Muscle of arm (tissue), 14 donors: ENCODE measurements at places on chromosomes 5 and 9. TPM values are rescaled to one million over a fixed set of nuclear protein-coding genes. Genes with fewer than 3 reads are reported as not detected.

The FAM221B gene
- polyA plus RNA-seq = 0.28 TPM

The IGIP gene
- polyA plus RNA-seq = 5.0 TPM

- no peak for DNase-seq
These were observed 105.8 kb downstream of the ROR2 start for GRCh38 chr9:91844190-91844589.

DNA sequence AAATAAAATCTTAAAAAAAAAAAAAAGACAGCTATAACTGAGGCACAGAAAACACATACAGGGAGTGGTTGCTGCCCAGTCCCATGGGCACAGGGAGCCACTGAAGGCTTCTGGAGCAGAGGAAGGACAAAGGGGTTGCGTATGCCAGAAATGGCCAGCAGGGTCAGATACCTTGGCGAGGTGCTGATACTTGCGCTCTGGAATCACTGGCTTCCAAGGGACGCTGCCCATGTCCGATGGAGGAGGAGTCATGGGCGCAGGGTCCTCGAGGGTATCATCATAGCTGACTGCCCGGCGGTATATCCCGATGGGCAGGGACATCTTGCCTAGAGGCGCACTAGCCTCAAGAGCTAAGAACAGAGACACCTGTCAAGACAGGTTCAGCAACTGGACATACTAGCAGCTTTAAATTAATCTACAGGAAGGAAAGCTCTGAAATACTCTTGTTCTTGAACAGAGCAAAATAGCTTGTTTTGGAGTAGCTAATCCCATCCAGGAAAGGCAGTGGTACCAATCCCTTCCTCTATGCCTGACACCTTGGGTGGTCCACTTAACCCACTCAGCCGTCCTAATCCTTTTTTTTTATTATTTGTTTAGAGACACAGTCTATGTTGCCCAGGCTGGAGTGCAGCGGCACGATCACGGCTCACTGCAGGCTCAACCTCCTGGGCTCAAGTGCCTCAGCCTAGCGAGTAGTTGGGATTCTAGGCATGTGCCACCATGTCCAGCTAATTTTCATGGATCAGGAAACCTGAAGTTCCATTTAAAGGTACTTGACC lies 6.0 kb downstream of the KIAA1191 start:
- DNase-seq = no peak

DNA sequence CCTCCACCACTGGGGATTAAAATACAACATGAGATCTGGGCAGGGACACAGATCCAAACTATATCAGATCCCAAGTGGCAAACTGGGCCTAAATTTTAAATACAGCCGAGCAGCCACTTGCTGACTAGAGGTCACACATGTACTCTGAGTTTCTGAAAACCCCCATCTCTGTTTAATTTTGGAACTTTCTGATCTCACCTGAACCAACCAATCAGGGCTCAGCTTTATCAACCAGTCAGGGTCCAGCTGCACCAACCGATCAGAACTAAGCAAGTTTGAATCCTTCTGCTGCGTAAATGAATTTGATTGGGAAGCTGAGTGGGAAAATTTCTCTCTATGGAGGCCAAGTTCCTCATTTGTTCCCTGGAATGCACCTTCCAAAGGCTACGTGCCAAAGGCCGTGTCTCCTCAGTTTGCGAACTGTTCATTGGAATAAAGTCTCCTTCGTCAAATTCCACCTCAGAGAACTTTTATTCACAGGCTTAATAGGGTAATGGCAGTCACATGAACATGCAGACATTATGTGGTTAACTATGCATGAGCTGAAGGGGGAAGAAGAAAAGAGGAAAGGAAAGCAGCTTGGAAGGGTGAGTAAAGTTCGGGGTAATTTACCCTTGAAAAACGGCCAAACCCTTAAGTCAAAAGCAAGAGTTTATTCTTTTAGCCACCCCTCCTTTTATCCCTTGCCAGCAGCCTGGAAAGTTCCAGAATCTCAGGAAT lies 3.7 kb downstream of the CD180 start:
- no peak for DNase-seq

DNA sequence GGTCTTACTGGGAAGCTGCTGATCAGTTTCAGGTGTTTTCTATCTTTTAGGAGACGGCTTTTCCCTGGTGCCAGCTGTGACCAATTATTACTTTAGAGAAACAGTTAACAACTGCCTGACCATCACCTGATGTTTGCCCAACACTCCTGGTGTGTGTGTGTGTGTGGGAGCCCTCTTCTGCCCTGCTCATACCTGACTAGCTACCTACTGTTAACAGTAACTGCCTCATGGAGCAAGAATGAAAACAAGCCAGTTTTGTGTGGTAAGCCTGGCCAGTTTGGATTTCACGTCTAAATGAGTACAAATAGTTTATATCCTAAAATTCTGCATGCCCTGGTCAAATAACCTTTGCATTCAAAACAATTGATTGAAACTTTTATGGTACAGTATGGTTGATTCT lies 46.1 kb upstream of the RIOK2 start:
- no peak for DNase-seq

The INSL4 gene
- not detected for polyA plus RNA-seq

DNA sequence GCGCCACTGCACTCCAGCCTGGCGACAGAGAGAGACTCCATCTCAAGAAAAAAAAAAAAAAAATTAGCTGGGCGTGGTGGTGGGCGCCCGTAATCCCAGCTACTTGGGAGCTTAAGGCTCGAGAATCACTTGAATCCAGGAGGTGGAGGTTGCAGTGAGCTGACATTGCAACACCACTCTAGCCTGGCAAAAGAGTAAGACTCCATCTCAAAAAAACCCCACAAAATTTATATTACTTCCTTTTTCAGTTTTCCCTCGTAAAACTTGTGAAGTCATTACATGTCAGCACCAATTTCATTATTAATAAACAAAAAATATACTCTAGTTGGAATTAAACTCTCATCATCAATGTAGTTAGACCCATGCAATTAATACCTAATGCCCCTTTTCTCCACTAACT lies 43.9 kb downstream of the SHLD3 start:
- no peak for DNase-seq

DNA sequence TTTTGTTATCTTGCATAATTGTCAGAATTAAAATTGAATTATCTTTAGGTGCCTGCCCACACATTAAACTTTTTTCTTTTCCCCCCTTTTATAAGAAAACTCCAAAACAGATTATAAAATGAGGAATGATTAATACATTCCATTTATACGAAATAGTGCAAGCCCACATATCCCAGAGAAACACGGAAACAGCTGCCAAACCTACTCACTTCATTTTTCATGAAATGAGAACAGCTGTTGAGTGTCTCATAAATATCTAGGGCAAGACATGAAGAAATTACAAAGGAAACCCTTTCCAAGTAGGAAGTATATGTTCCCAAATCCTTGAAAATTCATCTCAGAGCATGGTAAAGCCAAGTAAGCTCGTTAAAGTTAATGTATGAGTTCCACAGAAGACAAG lies 459.4 kb upstream of the NMUR2 start:
- DNase-seq = peak; percentile 15

GRCh38 chr9:76516350-76516749 lies 57.4 kb downstream of the GCNT1 start:
- DNase-seq = no peak

DNA sequence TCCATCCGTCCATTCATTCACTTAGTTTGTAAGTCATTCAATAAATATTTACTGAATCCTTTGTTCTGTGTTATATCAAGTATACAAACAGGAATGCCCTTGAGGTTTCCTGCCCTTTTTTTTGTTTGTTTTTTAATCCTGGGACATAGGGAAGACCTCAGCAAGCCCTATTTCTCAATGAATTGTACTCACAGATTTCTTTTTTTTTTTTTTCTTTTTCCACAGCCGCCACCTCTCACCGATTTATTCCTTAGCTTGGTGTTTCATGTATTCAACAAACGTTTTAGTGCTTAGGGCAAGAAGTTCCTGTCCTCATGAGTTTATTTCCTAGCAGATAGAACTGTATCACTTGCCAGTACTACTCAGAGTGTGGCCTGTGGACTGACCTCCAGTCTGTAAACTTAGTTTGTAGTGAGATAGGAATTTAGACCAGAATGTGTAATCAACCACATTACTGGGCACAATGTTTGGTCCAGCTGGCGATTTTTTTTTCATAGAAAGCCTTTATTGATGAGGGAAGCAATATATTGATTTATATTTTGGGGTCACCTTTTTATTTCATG lies 35.4 kb upstream of the C5orf47 start:
- no peak for DNase-seq

DNA sequence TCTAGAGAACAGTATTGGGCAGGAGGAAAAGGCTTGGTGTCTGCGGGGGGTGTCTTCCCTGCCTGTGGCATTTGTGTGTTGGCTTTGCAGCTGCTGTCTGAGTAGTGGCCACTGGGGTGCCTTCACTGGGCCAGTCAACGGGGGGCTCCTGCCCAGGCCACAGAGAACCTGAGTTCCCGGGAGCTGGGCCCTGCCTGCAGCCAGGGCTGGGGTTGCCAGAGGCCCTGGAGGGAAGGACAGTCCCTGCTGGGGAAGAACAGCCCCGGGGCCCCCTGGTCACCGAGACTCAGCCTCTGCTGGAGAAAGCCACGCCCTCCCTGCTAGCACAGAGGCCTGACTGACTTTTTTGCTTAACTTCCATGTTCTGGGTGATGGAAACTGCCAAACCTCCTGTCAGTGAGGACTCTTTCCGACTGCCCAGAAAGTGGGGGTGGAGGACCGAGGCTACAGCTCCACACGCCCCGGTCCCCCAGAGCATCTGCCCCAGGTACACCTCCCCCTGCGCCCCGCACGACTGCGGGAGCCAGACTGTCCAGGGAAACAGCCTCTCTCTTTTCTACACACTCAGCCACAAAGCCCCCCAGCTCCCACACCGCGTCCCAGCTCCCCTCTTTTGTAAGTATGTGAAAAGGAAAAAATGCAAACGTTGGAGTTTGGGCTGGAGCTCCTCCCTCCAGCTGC lies 133.4 kb downstream of the DAB2IP start:
- no peak for DNase-seq
